ENCODE measurements at places on chromosomes 3 and 15.

- DNase-seq: no peak
Observed at GRCh38 chr3:46840491-46840890, 22.8 kb downstream of the MYL3 start.

DNA sequence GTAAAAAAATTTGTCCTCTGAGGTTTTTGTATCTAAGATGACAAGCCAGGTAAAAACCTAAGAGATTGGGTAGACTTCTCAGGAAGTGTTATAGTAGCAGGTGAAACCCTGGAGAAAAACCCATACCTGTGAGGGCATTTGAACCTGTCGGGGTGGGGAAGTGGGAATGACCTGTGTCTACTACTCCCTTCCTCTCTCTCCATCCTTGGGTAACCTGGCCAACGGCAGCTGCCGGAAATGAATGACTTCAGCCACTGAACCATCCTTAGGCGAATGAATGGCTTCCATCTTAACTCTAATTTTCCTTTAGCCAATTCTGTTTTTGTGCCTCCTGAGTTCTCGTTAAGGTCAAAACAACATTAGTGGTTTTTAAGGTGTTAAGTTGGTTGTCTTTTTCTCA lies 16.8 kb downstream of the GPR15 start:
- DNase-seq: no peak

DNA sequence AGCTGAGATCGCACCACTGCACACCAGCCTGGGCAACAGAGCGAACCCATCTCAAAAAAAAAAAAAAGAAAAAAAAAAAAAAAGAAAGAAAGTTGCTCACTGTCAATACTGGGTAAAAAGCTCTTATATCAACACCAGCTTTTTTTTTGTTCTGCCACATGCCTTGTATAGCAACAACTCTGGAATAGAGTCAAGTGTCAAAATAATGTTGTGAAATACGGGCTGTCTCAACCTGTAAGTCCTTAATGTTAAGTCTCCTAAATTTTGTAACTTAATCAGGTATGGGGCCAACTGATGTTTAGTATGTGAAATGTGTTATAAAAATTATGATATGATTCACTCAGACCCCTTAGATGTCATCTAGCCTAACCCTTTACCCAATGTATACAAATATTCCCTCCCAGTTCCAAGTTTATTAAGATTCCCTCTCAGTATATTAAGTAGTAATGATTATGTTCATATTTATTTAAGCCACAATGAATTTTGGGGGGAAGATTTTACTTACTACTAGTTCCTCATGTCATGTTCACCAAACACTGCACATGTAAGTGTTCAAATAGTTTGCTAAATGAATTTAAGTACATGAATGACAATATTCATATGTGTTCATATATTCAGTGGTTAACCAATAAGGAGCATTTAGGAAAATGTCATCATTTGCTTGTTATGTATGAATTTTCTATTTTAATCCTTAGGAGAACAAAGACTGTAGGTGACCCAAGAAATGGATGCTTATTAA lies 52.2 kb downstream of the GPR160 start:
- DNase-seq: no peak

DNA sequence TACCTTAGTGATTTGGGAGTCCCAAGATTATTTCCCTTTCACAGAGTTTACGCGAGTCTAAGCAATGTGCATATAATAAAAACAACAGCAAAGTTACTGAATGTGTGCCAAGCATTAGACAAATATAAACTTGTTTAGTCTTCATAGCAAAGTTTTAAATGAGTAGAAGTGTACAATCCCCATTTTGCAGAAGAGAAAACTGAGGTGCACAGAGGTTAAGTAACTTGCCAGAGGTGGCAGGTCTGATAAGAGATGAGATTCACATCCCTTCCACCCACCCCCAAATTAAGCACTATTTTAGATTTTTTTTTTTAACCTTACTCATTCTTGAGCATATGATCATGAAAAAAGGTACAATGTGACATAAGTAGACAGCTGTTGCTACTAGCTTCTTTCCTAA lies 2.2 kb upstream of the SUCLG2 start:
- DNase-seq: no peak

DNA sequence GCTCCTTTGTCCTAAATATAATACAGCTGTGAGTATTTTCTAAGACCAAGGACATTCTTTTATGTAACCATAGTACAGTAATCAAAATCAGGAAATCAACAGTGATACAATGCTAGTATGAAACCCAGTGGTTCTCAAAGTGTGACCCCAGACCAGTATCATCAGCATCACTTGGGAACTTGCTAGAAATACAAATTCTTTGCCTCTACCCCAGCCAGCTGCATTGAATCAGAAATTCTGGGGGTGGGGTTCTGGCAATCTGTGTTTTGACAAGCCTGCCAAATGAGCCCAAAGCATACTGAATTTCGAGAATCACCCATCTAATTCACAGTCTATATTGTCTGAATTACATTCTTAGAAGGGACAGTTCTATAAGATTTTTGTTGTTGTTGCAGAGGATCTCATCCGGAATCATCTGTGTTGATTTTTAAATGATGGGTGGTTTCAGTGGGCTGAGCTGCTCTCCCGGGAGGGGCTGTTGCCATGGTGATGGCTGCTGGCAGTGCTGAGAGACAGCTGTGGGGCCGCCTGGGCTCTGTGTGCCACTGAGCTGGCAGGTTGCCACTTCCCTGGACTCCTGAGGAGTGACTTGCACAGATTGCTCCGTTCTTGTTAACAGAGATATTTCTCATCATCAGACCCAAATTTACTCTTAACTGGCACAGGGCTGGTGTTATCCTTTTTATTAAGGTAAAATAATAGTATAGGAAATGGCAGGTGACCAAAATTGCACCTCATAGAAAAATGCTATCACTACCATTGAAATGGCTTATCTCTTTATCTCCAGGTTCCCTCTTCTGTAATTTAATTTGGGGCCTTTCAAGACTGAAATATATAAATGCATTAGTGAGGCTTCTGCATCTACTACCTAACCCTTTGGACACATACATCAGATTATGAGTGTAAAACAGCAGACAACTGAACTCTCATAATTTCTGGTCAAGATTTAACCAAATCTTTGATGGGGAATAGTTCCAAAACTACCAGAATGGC lies 56.5 kb downstream of the NEK11 start:
- no peak for DNase-seq

DNA sequence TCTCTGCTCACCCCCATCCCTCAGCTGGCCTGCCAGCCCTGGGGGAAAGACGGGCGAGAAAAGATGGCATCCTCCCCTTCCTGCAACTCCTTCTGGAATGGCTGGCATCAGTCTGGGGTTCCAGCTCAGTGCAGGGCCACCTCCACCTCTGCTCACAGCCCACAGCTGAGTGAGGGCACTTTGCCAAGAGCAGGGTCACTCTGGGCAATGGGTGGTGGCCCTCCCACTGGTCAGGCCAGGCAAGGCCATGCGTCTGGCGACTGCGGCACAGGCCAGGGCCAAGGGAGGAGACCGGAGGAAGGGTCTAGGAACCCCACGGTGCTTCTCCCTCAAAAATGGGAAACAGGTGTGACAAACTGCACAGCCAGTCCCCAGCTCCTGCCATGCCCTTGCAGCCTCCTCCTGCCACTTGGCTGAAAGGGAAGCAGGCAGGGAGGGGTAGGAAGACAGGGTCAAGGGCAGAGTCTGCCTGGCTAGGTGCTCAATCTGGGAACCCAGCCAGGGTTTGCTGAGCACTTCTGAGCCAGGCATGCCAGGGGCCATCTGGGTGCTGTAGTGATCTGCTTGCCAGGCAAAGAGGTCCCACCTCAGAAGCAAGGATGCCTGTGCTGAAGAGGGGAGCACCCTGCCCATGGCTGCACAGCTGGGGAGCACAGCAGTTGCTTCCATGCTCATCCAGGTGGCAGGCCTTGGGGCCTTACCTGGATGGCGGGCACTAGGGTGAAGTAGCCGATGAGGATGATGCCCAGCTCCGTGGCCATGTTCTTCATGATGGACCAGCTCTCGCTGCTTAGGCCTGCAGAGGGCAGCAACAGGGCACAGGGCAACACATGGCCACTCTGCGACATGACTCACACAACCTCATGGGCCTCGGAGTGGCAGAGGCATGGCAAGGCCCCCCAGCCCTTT lies 41.2 kb downstream of the PTPN23 start:
- DNase-seq: no peak

GRCh38 chr3:171711461-171712170 lies 98.7 kb downstream of the PLD1 start:
- no peak for DNase-seq

- DNase-seq: no peak
Observed at GRCh38 chr3:58044691-58045483, 36.7 kb downstream of the FLNB start.

DNA sequence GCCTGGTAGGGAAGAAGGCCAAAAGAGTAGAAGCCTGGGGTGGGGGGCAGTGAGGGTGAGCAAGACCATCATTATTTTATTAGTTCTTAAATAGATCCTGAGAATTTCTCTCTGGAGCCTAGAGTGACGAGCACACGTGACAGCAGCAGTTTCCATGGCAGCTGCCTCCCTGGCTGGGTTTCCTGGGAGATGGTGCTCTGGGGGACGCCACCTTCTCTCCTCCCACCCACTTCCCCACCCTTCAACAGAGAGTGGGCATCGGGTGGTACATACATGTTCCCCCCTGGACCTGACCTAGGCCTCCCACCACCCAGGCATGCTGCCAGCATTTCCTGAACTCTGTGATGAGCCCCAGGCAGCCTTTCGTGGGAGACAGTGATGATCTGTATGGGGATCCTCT lies 12.9 kb downstream of the CELF6 start:
- DNase-seq: no peak

DNA sequence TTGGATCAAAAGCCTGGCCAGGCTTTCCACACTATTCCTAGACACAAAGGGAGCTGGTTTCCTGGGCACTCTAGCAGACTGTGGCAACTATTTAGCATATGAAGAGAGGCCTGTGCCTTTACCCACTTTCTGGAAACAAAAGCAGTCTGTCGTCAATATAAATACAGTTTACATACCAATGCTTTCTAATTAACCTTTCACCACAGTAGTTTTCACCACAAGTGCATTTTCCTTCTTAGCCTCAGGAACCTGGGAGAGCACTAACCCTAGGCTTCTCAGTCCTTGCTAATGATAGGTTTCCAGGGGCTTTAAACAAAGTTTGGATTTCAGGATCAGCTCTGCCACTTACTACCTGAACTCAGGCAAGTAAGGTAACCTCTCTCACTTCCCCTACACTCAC lies 499.1 kb downstream of the MAGI1 start:
- DNase-seq: no peak

DNA sequence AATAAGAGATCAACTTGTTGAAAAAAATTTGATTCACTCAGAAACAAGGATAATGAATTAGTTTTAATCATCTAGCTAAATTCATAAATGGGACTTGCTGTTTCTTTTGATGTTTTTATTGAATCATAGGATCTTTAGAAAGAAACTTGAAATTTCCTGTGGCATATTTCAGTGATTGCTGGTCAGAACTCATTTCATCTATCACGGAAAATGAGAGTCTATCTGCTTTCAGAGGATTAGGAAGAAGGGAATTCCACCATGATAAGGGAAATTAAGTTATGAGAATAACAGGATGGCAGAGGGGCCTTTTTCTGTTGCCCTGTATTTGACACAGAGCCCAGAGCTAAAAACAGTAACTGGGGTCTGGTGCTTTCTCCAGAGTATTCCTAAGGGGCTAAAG lies 44.9 kb upstream of the CCNL1 start:
- no peak for DNase-seq

- no peak for DNase-seq
Observed at GRCh38 chr15:55742927-55743728, at the start of gene PRTG. Gene PRTG, minus strand, starts transcription at chr15:55743152. Its CDS starts 221 bp downstream, at chr15:55742931.

All from stimulated activated CD4-positive, alpha-beta T cell treated with anti-CD3 and anti-CD28 coated beads, Interleukin-1b, Interleukin-23, amount 100 ng/mL, for 48 hours (primary cell).